Tongue (tissue), 3 donors: ENCODE measurements at places on chromosomes 16 and 17. TPM values are rescaled to one million over a fixed set of nuclear protein-coding genes. Genes with fewer than 3 reads are reported as not detected.

Gene SAMD14
- 1.0 TPM for total RNA-seq

Gene TAT
- total RNA-seq: not detected

Gene RRAD
- 23.3 TPM for total RNA-seq

Gene COPRS
- 49.5 TPM for total RNA-seq

Gene KRTAP2-1
- total RNA-seq: not detected

Gene SPIRE2
- total RNA-seq: 2.5 TPM

Gene SGSM2
- 53.0 TPM for total RNA-seq

Gene EFNB3
- total RNA-seq: 2.3 TPM

Gene MSLN
- 5.3 TPM for total RNA-seq

Gene PPP1R27
- 11.9 TPM for total RNA-seq

Gene FOXL1
- 1.8 TPM for total RNA-seq

Gene TP53TG3B
- not detected for total RNA-seq

Gene NSF
- total RNA-seq: 28.6 TPM

Gene HLF
- 14.3 TPM for total RNA-seq

Gene SEC14L5
- 3.1 TPM for total RNA-seq

Gene AMDHD2
- total RNA-seq: 24.6 TPM

Gene ZFHX3
- 12.7 TPM for total RNA-seq

Gene VTN
- 1.0 TPM for total RNA-seq

Gene HIGD1B
- 3.9 TPM for total RNA-seq

Gene DNAJA2
- total RNA-seq: 55.4 TPM

Gene CIAO2B
- 101 TPM for total RNA-seq

Gene ABAT
- total RNA-seq: 18.9 TPM

Gene FBRS
- 16.5 TPM for total RNA-seq

Gene DHX58
- total RNA-seq: 14.4 TPM

Gene SYCE1L
- 1.2 TPM for total RNA-seq

Gene C17orf78
- total RNA-seq: not detected

Gene TMEM98
- total RNA-seq: 47.8 TPM

Gene YPEL2
- total RNA-seq: 39.3 TPM

Gene TP53TG3
- total RNA-seq: not detected

Gene ABCA10
- 33.5 TPM for total RNA-seq

Gene ZNF764
- 8.0 TPM for total RNA-seq

Gene SNAI3
- total RNA-seq: 6.5 TPM

Gene KRTAP3-2
- total RNA-seq: not detected

Gene TIMP2
- 93.3 TPM for total RNA-seq

Gene TTYH2
- 39.2 TPM for total RNA-seq

Gene GRIN2C
- total RNA-seq: 1.6 TPM

Gene ABCC6
- 1.6 TPM for total RNA-seq

Gene CDC42EP4
- 38.9 TPM for total RNA-seq

Gene KRTAP1-4
- not detected for total RNA-seq

Gene NHLRC4
- 0.41 TPM for total RNA-seq

Gene CCDC43
- 42.2 TPM for total RNA-seq

Gene SULT1A2
- not detected for total RNA-seq

Gene CCT6B
- total RNA-seq: 2.7 TPM

Gene LGALS9B
- 4.7 TPM for total RNA-seq

Gene ZNF75A
- total RNA-seq: 32.0 TPM

Gene DHRS7C
- total RNA-seq: 115 TPM

Gene ARHGAP23
- 67.0 TPM for total RNA-seq

Gene AURKB
- total RNA-seq: 21.0 TPM

Gene TBC1D3K
- total RNA-seq: not detected

Gene CAVIN1
- total RNA-seq: 336 TPM

Gene EVPLL
- total RNA-seq: 3.5 TPM

Gene TPPP3
- 135 TPM for total RNA-seq

Gene KRTAP4-9
- not detected for total RNA-seq

Gene HSD17B1
- total RNA-seq: 0.21 TPM

Gene UNC45B
- total RNA-seq: 193 TPM
